Left ventricle myocardium inferior (tissue), 1 donor: ENCODE measurements at places on chromosomes 3 and 15. TPM values are rescaled to one million over a fixed set of nuclear protein-coding genes. Genes with fewer than 3 reads are reported as not detected.

- no peaks in the 10 kb centered on the region for H3K27me3 ChIP-seq
- no peak overlapping the region for H3K4me3 ChIP-seq
- no peaks in the 10 kb centered on the region for H3K4me1 ChIP-seq
- DNase-seq: no peak
- H3K36me3 ChIP-seq: peaks cover 48% of the 10 kb centered on the region
Measured at GRCh38 chr3:170128977-170129431, 52.5 kb downstream of the PHC3 start.

- no peaks in the 10 kb centered on the region for H3K27me3 ChIP-seq
- no peaks in the 10 kb centered on the region for H3K36me3 ChIP-seq
- peak overlapping the region; percentile 73 for H3K27ac ChIP-seq
- H3K4me1 ChIP-seq: peaks cover 18% of the 10 kb centered on the region
Measured at GRCh38 chr15:99537344-99537743, 28.4 kb upstream of the MEF2A start.

PPP1R14D gene
- total RNA-seq: not detected

ZPLD1 gene
- not detected for total RNA-seq

DNA sequence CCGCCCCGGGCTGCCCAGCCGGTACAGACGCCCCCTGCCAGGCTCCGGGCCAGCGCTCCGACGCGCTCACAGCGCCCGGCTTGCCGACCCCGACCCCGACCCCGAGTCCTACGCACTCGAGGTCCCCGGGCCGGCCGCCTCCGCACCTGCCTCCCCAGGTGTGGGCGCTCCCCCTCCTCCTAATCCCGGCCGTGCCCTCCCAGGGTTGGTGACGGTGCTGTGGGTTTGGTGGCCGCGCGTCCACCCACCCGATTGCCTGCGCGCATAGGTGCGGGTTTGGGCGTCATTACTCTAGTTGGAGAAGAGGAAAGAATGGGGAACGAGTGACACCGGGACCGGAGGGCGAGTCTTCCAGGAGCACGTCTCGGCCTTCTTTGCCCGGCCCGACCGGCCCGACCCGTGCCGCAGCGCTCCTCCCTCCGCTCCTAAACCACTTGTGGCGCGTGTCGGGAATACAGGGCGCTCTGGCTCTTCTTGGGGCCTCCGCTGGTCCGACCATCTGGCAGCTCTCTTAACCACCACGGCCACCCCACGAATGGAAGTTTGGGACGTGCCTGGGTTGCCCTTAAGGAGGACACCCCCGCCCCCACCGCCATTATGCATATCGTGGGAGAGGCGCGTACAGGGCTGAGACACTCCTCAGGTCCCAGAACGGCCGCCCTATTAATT, 810 bp upstream of the THRB start:
- no peaks in the 10 kb centered on the region for H3K36me3 ChIP-seq
- H3K4me3 ChIP-seq: peak overlapping the region; percentile 80
- H3K4me1 ChIP-seq: peaks cover 57% of the 10 kb centered on the region

IL16 gene
- 3.8 TPM for total RNA-seq

DNA sequence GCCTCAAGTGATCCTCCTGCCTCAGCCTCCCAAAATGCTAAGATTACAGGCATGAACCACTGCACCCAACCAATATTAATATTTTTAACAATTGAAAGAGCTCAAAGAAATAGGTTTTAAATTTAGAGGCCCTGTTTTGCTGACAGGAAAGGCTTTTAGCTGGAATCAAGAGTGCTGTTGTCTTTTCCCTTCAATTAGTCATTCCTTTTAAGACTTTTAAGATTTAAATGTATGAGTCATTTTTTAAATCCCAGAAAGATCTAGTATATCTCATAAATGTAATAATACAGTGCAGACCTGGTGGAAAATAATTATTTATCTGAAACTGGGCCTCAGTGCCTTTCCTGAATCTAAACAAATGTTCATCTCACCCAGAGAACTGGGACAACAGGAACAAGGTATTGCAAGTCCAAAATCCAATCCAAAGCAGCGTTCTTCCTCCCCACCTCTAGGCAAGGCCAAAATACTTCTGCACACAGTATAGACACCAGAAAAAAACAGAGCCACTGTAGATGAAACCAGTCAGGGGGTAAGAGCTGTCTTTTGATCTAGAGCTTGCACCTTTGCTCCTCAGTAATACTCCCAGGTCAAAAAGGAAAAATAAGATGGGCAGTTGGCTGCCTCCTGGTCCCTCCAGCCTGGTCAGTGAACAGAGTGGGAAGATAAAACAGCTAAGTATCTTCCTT, 14.4 kb downstream of the AGTR1 start:
- no peaks in the 10 kb centered on the region for H3K36me3 ChIP-seq
- no peak overlapping the region for H3K27ac ChIP-seq
- H3K27me3 ChIP-seq: no peaks in the 10 kb centered on the region
- no peaks in the 10 kb centered on the region for H3K4me1 ChIP-seq

DNA sequence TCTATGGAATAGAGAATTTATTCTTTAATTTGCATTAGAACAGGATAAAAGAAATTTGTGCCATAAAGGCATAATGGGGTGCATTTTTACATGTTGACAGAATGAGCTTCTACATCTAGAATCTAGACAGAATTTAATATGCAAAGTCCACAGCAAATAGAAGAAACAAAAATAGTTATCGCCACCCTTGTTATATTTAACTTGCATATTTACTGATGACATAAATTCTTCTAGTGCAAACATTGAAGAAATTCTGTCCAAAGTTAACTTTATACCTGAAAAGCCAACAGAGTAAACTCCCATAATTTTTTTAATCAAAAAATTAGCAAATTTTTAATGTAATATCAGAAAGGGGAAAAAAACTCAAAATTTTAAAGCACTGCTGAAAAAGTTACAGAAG, 213.7 kb upstream of the ALCAM start:
- H3K27ac ChIP-seq: no peak overlapping the region
- H3K4me3 ChIP-seq: no peak overlapping the region
- H3K4me1 ChIP-seq: peaks cover 2% of the 10 kb centered on the region
- no peaks in the 10 kb centered on the region for H3K36me3 ChIP-seq
- H3K27me3 ChIP-seq: no peaks in the 10 kb centered on the region

GRCh38 chr3:134619884-134620445, 30.9 kb downstream of the KY start:
- no peak overlapping the region for H3K27ac ChIP-seq
- DNase-seq: no peak
- no peaks in the 10 kb centered on the region for H3K27me3 ChIP-seq
- peaks cover 30% of the 10 kb centered on the region for H3K36me3 ChIP-seq
- H3K4me3 ChIP-seq: no peak overlapping the region
- no peaks in the 10 kb centered on the region for H3K4me1 ChIP-seq

SMCO1 gene
- total RNA-seq: 73.0 TPM
